ENCODE measurements at places on chromosomes 6 and 20.

DNA sequence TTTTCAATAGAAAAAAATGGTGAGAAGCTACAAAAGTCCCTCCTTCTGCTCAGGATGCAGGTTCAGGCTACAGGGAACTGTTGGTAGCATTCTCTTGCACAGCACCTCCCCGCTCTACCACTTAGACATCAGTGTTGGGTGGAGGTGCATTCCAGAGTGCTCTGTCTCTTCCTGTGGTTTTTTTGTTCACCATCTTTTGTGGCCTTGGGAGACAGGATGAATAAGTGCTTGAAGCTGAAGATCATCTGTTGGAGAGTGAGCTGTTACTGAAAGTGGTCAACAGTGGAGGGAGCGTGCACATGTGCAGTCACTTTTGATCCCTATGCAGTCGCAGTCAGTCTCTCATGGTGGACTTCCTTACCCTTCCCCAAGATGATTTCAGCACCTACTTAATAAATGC lies 16.6 kb upstream of the BTBD3 start:
- DNase-seq = no peak

DNA sequence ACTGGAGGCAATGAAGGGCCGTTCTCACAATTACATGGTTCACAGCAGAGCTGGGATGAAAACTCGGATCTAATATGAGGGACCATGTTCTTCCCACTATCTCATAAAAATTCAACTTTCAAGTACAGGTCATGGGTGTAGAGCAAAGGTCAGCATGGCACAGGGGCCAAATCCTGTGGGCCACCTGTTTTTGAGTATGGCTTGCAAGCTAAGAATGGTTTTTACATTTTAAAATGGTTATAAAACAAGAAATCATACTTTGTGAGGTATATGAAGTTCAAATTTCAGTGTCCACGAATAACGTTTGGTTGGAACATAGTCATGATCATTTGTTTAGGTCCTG lies 4.6 kb downstream of the MAP3K5 start:
- DNase-seq = no peak

DNA sequence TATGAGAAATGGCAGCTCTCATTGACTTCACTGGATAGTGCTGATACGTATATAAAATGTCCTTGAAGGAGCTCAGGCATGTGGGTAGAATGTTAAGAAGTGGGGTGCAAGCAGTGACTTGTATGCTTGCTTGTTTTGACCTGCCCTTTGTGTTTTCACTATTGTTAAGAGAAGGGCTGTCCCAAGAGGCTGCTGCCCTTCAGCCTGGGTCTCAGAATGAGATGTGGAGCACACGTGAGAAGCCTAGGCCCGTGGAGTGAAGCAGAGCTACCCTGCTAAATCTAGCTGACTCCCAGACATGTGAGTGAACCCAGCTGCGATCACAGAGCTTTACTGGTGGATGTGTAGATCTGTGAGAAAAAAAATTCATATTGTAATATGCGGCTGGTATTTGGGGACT lies 305.3 kb upstream of the RGS17 start:
- DNase-seq = no peak

DNA sequence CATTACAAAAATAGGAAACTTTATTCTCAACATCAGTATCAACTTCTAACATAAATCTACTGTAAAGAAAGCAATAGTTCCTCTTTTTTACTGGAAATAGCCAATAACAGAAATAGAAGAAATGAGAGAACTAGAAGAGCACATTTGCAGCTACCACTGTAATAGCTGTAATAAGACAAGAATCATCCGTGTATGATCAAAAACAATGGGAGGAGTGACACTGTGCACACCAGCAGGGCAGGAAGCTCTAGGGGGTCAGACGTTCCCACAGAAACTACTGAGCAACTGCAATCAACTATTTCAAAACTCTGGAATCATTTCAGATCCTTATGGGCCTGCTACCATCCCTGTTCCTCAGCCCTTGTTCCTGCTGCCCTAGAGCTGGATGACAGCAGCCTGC lies 43.7 kb downstream of the NINL start:
- DNase-seq = no peak

GRCh38 chr6:132598473-132598872 lies 8.9 kb upstream of the TAAR5 start:
- DNase-seq = no peak

DNA sequence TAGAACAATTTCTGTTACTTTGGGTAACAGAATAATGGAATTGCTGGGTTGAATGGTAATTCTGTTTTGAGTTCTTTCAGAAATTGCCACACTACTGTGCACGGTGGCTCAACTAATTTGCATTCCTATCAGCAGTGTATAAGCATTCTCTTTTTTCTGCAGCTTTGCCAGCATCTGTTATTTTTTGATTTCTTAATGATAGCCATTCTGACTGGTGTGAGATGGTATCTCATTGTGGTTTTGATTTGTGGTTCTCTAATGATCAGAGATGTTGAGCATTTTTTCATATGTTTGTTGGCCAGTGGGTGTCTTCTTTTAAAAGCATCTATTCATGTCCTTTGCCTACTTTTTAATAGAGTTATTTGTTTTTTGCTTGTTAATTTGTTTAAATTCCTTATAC lies 846.8 kb downstream of the KIF16B start:
- DNase-seq = no peak

DNA sequence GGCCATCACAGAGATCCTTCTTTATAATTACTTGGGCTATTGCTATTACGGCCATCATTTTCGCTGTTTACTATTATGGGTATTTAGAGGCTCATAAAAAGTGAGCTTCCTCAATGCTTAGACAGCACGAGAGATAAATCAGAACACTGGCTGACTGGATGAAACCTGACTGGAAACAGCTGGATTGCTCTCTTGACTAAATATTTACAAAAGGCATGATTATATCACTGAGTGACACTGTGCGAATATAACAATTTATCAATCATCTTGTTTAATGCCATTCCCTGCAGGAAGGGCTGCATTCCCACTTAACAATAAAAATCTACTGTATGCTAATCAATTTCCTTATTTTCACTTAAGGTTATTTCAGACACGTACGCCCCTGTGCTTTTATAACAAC lies 260.1 kb upstream of the ARID1B start:
- DNase-seq = no peak

- no peak for DNase-seq
Observed at GRCh38 chr6:5172897-5173474, 87.8 kb downstream of the LYRM4 start.

DNA sequence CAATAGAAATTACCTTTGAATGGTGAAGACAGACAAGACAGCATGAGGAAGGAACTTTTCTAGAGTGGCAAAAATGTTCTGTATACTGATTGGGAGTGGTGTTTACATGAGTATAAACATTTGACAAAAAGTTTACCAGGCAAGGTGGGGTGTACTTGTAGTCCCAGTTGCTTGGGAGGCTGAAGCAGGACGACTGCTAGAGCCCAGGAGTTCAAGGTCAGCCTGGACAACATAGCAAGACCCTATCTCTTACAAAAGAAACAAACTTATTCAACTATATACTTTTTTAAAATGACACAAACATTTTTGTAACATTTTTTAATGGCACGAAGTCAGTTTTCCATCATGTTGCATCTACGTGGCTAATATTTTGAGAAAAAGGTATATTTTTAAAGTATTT lies 40.5 kb downstream of the ZHX3 start:
- DNase-seq = no peak

DNA sequence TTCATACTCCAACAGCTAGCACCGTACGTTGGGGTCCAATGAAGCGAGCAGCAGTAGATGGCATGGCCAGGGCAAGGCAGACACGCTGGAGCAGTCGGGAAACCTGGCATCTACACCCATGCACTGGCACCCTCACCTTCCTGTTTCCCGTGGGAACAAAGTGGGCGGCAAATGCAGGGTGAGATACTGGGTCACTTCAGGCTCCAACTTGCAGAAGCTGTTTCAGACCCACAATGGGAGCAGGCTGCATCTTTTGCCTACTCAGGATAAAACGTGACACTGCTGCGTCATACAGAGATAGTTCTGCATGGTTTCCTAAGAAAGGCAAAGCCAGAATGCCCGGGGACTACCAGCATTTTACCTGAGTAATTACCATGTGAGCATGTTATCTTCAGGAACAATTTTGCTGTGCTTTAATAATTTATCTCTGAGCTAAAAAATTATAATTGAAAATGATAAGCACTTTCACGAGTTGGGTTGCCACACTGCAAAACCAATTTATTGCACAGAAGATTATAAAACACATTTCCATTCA lies 10.9 kb upstream of the CD93 start:
- no peak for DNase-seq

DNA sequence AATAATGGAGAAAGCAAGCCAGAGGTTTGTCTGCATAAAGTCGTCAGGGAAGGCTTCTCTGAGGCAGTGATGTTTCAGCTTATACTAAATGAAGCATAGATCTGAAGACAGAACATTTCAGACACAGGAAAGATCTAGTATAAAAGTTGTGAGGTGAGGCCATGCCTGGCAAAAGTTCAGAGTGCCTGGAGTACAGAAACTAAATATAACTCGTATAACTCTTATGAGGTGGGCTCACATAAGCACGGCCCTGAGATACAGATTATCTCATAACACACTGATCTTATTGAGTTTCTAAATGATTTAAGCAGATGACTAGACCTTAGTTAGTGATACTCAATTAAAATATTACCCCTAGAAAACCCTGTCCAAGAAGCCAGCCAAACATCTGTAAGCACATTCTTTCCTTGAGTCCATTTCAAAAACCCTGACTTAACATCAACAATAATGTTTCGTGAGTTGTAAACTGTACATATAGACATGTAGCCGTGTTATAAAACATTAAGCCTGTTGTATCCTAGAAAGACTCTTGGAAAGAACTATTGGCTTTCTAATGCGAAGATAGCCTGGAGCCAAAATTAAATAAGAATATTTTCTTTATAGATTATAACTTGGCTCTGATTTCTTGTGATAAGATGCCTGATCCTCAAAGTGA lies 667.6 kb downstream of the TENT5A start:
- no peak for DNase-seq

DNA sequence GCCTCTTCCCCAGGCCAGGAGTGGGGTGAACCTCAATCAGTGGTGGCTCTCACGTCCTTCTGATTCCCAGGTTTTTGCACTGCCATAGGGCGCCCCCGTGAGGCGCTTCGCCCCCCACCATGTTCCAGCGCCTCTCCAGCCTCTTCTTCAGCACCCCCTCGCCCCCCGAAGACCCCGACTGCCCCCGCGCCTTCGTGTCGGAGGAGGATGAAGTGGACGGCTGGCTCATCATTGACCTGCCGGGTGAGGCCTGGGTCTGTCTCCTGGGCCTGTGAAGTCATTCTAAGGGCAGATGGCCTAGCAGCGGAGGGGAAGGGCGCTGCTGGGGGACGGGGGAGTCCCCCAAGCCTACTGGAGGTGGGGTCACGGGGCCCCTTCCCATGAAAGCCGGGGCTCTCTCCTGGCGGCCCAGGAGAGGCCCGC lies 4.5 kb downstream of the TP53INP2 start:
- DNase-seq = no peak

DNA sequence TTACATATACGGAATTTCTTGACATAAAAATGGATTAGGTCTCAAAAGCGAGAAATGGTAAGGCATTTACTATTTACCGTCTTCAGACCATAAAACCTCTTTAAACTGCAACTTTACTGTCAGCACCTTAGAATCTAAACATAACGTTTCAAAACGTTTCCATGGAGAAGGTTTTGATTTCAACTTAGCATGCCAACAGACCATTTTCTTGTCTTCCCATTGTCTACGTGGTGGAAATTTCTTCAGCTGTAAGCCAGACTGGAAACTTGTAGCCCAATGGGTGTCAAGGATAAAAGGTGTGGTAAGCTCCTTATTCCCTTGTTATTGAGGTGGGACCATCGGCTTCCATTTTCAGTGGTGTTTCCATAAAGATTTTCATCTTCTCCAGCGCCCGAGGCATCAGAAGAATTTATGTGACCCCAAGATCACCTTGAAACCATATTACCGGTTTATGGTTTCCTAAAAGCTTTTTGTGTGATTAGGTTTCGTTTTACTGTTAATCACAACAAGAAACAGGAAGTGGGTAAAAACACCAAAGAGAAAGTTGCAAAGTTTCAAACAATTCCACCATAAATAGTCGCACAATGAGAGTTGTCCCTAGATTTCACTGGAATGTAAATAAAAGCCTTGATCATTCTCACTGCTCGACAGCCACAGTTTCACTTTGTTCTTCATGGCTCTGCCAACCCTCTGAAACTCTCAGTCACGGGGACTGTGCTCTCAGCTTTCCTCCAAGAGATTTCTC lies 63.0 kb upstream of the CD2AP start:
- DNase-seq = peak; percentile 52

DNA sequence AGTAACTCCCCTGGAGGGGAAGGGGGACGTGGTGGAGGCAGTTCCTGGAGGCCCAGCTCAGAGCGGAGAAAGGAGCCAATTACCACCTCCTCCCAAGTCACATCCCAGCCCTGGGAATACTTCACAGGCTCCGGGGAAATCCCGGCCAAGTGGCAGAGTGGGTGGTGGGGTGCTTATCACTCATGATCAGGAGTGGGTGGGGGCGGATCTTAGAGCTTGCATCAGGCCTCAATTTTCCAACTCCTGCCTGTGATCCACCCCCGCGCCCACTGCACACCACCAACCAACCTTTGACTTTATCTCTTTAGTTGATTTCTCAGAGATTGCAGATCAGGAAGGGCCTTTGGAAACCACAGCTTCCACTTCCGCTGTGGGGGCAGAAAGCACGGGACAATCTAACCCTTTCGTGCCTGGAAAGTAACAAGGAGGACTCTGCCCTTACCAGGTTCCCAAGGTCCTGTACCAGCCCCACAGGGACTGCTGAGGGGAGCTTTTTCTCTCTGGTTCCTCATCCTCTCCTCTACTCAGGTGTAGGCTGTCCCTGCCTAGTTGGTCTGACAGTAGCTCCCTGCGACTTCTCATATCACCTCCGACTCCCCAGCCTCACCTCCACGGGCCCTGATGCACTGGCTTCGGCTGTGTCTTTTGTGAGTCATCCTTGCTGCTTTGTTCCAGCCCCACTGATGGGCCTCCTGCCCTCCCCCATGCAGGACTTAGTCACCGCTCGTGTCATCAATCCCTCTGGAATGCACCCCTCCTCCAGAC lies 24.9 kb upstream of the IER3 start:
- DNase-seq = peak; percentile 50

DNA sequence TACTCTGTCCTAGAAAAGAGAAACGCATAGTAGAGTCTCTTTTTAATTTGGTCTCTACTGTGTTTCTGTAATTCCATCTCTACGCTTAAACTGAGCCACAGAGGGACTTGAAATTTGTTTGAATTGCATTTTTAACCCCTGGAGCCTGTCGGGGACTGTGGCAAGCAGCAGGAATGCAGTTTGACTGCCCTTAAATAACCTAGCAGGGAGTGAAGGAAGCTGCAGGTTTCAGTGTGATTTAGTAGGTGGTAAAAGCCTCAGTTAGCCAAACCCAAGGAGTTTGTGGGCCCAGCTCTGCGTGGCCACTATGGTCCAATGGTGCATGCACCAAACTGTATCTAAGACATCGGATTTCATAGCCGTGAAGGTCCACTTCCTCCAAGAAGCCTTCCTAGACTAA lies 70.3 kb upstream of the MC3R start:
- DNase-seq = no peak

GRCh38 chr6:70474751-70475150 lies 61.4 kb downstream of the FAM135A start:
- no peak for DNase-seq
